H1 (cell line): ENCODE measurements at places on chromosomes 3 and 15. TPM values are rescaled to one million over a fixed set of nuclear protein-coding genes. Genes with fewer than 3 reads are reported as not detected.

GRCh38 chr3:48996640-48997039 lies 6.6 kb downstream of the P4HTM start:
- no peak for DNase-seq

DNA sequence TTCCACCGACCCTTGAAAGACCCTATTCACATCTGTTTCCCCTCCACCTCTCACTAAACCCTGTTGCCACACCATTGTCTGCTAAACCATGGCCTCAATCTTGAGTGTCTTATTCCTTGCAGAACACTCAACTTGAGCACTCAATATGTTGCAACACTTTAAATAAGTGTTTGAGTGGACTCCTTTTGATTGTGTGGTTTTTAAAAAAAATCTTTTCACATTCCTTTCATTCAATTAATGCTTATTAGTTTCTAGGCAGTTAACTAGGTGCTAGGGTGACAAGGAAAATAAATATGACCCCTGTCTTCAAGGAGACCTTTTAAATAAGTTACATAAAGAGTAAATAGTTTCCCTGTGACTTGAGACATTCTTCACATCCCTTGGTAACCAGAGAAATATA lies 13.3 kb upstream of the HHLA2 start:
- DNase-seq: no peak

GRCh38 chr3:35336601-35337000 lies 302.7 kb upstream of the ARPP21 start:
- DNase-seq: no peak

Gene ADGRG7
- total RNA-seq: not detected in 2 replicates

Gene MYL3
- total RNA-seq: not detected in 2 replicates
